ENCODE measurements at places on chromosomes 3 and 15. TPM values are rescaled to one million over a fixed set of nuclear protein-coding genes. Genes with fewer than 3 reads are reported as not detected.

DNA sequence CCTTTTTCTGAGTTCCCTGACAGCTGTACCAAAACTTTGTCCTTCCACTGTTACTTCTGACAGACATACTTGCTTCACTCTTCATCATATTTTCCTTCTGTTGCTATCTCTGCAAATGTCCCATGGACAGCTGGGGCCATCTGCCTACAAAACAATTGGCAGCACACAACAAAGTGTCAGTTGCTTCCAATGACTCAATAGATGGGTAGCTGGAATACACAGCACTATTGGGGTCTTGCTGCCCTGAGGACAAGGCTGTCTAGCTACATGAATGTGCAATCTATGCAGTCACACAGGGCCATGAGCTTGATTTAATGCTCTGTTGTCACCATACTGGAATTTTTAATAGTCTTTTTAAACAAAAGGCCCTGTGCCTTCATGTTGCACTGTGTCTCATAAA lies 192.8 kb downstream of the DTWD1 start:
- DNase-seq: no peak
- H3K4me1 ChIP-seq: no peaks in the 10 kb centered on the region
- no peaks in the 10 kb centered on the region for H3K27me3 ChIP-seq
- peak overlapping the region; percentile 31 for H3K27ac ChIP-seq

DNA sequence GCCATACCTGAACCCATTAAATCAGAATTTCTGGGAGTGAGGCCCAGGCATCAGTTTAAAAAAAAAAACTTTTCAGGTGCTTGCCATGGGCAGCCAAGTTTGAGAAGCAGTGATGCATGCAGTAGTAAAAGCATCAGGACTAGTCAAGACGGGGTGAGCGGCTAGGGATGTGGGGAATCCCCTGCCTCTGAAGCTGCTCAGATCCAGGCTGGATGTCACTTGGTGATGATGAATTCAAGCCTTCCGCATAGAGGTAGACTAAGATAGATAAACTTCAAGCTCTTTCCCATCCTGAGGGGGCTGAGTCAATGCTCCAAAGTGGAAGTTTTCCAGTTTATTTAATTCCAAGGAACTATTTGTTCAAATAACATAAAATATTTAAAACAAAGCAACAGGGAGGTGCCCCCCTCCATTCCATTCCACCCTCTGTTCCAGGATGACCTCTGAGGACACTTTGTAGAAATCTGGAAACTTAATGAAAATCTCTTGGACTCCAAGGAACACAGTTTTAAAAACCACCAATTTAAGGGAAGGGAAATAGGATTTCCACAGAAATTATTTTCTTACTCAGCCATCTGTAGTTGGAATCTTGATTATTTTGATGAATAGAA lies 100.4 kb upstream of the NR2E3 start:
- H3K27ac ChIP-seq: no peak overlapping the region
- no peak for DNase-seq
- no peak overlapping the region for H3K4me3 ChIP-seq
- peaks cover 10% of the 10 kb centered on the region for H3K4me1 ChIP-seq
- peaks cover 1% of the 10 kb centered on the region for H3K36me3 ChIP-seq

- H3K4me3 ChIP-seq: no peak overlapping the region
- no peaks in the 10 kb centered on the region for H3K36me3 ChIP-seq
- no peak overlapping the region for H3K27ac ChIP-seq
Observed at GRCh38 chr3:179732661-179733348, 80.0 kb downstream of the USP13 start.

DNA sequence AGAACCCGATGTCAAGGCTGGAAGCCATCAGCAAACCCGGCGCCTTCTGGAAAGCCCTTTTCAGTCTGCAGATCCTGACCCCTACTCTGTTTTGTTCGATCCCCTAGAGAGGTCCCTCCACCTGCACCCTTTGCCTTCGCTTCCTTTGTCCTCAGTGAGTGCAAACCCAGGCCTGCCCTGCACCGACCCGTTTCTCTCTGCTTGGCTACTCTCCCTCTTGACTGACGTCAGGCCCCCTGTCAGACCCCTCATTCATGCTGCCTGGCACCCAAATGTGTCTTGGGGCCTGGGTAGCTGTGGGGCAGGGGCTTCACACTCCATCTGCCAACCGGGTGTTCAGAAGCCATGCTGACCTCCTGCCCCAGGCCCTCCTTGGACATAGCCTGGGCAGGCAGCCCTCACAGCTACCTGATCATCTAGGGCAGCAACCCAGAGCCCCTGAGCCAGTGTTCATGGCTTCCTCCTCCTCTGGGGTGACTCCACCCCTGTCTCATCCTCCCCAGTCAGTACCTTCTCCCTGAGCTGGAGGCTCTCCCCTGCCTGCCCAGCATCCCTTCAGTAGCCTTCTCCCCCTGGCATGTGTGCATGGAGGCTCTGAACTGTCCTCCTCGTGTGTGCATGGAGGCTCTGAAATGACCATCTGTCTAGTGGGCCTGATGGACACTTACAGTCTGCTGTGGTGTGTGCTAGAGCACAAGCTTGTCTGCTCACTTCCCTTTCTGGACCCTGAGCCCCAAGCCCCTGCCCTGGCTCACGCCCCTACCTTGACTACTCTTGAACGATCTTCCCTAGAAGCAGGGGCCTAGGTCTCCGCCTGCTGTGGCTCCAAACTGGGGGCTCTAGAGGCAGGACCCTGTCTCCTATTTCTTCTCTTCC lies 69.4 kb downstream of the EXOG start:
- H3K27ac ChIP-seq: no peak overlapping the region
- H3K4me1 ChIP-seq: no peaks in the 10 kb centered on the region
- peaks cover 4% of the 10 kb centered on the region for H3K36me3 ChIP-seq
- H3K27me3 ChIP-seq: peaks cover 2% of the 10 kb centered on the region

GRCh38 chr3:130341882-130342281 lies 3.6 kb upstream of the COL6A5 start:
- H3K27me3 ChIP-seq: peaks cover 3% of the 10 kb centered on the region
- no peak overlapping the region for H3K4me3 ChIP-seq
- no peaks in the 10 kb centered on the region for H3K4me1 ChIP-seq
- no peak overlapping the region for H3K27ac ChIP-seq
- DNase-seq: no peak

DNA sequence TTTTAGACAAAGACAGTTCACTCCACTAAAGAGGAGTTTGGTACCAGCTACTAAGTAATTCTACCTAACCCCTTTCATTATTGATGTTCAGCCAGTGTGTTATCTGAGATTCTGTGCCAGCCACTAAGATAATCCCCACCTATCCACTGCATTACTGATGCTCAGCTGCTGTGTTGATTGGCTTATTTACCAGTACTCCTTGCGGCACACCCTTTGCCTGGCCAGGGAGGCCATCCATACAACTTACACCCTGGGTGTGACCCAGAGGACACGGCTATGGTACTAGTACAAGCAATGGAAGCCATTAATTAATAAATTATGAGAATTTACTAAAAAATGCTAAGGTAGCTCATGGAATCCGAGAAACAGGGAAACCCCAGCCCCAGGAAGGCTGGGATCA lies 290.7 kb upstream of the CTNNB1 start:
- DNase-seq: no peak
- no peaks in the 10 kb centered on the region for H3K4me1 ChIP-seq
- H3K4me3 ChIP-seq: no peak overlapping the region
- H3K27me3 ChIP-seq: no peaks in the 10 kb centered on the region
- no peak overlapping the region for H3K27ac ChIP-seq
- H3K36me3 ChIP-seq: no peaks in the 10 kb centered on the region

DNA sequence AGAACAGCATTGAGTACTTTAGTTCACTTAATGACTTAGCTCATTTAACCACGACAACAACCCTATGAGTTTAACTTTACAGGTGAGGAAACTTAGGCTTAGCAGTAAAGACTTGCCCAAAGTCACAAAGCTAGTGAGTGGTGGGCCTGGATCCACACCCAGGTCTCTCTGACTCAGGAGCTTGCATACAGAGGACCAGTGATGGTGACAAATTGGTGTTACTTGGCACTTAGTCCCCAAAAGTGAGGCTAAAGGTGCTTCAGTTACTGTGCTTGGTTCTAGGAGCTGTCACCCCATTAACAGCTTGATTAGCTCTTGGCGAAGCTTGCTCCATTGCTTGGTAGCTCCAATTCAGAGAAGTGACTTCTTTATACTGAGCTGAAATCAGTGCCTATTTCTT lies 6.1 kb downstream of the CELF6 start:
- peaks cover 6% of the 10 kb centered on the region for H3K27me3 ChIP-seq
- no peak overlapping the region for H3K4me3 ChIP-seq
- peaks cover 5% of the 10 kb centered on the region for H3K4me1 ChIP-seq
- no peak overlapping the region for H3K27ac ChIP-seq
- H3K36me3 ChIP-seq: no peaks in the 10 kb centered on the region

DNA sequence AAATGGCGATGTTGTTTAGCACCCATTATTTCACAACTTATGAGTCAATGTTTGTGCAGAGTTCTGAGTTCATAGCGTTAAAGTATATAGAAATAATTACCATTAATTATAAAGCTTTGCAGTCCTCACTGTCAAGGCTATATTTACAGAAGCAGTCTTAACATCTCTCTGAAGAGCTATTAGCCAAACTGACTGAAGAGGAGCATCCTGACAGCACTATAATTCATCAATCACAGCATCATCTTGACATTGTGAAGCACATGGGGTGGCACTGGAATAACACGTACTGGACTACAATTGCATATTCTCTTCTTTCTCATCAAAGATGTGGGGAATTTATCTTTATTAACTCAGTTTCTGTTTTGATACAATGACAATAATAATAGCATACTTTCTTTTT lies 260.6 kb upstream of the MME start:
- H3K36me3 ChIP-seq: no peaks in the 10 kb centered on the region
- no peak overlapping the region for H3K4me3 ChIP-seq
- DNase-seq: no peak
- no peaks in the 10 kb centered on the region for H3K4me1 ChIP-seq

DNA sequence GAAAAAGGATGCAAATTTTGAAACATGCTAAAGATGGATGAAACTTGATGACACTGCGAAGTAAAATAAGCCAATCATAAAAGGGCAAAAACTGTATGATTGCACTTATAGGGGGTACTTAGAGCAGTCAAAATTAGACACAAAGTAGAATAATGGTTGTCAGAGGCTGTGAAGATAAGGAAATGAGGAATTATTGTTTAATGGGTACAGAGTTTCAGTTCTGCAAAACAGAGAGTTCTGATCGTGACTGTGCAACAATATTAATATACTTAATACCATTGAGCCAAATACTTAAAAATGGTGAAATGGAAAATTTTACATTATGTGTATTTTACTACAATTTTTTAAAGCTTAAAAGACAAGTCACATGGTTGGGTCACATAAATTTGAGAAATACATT lies 35.1 kb downstream of the UBE3A start:
- H3K4me1 ChIP-seq: peaks cover 4% of the 10 kb centered on the region
- H3K36me3 ChIP-seq: peaks cover 7% of the 10 kb centered on the region
- no peak for DNase-seq
- H3K4me3 ChIP-seq: no peak overlapping the region
- no peaks in the 10 kb centered on the region for H3K27me3 ChIP-seq

DNA sequence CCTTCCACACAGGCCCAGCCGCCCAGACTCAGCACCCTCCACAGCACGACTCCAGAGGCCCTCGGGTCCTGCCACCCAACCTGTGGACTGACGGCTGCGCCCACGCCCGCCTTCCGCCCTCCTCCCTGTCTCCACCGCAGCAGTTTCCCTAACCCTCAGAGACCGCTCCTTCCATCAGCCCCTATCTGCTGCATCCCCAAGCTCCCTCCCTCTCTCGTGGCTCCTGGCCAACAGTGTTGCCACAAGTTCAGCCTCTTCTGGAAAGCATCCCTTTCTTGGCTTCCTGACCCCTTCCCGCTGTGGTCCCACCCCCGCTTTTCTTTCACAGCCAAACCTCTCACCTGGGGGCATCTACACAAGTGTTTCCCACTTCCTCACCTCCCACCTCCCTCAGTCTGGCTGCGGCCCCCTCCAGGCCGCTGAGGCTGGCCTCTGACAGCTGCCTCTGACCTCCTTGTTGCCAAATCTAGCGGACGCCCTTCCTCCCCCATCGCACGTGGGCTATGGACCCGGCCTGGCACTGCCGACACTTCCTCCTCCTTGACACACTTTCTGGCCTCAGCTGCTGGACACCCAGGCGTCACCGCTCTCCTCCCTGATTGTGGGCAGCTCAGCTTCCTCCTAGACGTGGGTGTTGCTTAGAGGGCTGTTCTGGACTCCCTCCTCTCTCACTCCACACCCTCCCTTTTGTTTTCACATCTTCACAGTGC lies 168.8 kb upstream of the TLE3 start:
- no peak overlapping the region for H3K27ac ChIP-seq
- no peaks in the 10 kb centered on the region for H3K36me3 ChIP-seq
- H3K27me3 ChIP-seq: peaks cover 12% of the 10 kb centered on the region
- peaks cover 27% of the 10 kb centered on the region for H3K4me1 ChIP-seq
- no peak for DNase-seq

- no peak for DNase-seq
- H3K27me3 ChIP-seq: no peaks in the 10 kb centered on the region
- no peaks in the 10 kb centered on the region for H3K36me3 ChIP-seq
- no peak overlapping the region for H3K4me3 ChIP-seq
- H3K4me1 ChIP-seq: no peaks in the 10 kb centered on the region
Observed at GRCh38 chr3:41629072-41629471, 332.8 kb downstream of the ULK4 start.

- no peaks in the 10 kb centered on the region for H3K36me3 ChIP-seq
- no peak for DNase-seq
- peaks cover 23% of the 10 kb centered on the region for H3K4me1 ChIP-seq
- no peak overlapping the region for H3K4me3 ChIP-seq
Observed at GRCh38 chr15:27254801-27255200, 283.8 kb downstream of the GABRG3 start.

DNA sequence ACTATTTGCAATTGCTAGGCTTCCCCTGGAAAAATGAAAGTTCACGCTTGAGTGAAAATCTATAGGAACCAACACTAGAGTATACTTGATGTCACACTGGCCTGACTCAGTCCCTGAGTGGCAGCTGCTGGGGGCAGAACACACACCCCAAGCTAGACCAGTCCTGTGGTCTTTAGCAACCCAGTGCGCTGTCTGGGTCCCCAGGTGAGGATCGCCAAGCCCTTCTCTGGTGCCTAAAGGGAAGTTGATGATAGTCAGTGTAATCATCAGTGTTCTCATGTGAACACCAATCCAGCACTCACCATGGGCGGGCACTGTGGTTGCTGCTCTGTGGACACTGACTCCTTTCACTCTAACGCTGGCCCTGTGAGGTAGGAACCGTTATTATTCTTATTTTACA lies 11.2 kb downstream of the ALDH1A3 start:
- no peaks in the 10 kb centered on the region for H3K36me3 ChIP-seq
- no peaks in the 10 kb centered on the region for H3K4me1 ChIP-seq
- no peak overlapping the region for H3K27ac ChIP-seq
- no peak for DNase-seq
- no peak overlapping the region for H3K4me3 ChIP-seq

SI gene
- not detected for total RNA-seq

PIF1 gene
- 8.6 TPM for total RNA-seq

DCBLD2 gene
- total RNA-seq: 33.9 TPM

SAMD7 gene
- total RNA-seq: not detected

TLNRD1 gene
- total RNA-seq: 35.5 TPM

TUSC7 gene
- not detected for total RNA-seq

Data from glutamatergic neuron (in vitro differentiated cells).